ENCODE measurements at places on chromosomes 5 and 9.
A peak's percentile ranks its signal among the peaks of the same experiment; 100 is the strongest.

DNA sequence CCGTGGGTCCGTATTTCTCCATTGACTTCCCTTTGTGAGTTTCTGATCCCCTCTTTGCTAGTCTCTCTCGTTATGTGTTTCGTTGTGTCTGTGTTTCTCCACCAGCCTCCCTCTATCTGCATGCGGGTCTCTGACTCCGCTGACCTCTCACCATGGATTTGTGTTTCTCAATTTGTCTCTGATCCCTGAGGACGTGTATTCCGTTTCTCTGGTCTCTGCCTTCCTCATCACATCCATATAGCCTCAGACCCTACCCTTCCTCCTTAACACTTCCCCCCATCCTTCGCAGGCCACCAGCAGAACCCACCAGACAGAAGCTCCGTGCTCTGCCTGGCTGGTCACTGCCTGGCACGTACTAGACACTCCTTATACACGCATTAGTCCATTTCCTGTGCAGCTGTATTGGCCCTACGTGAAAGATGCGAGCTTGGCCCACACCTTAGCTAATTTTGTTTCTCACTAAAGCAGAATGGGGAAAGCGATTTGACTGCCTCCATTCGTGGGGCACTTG lies 631 bp downstream of the B4GALT7 start:
- peak; percentile 31 for DNase-seq

GRCh38 chr9:82920154-82920553 lies 142.8 kb downstream of the RASEF start:
- DNase-seq: no peak

DNA sequence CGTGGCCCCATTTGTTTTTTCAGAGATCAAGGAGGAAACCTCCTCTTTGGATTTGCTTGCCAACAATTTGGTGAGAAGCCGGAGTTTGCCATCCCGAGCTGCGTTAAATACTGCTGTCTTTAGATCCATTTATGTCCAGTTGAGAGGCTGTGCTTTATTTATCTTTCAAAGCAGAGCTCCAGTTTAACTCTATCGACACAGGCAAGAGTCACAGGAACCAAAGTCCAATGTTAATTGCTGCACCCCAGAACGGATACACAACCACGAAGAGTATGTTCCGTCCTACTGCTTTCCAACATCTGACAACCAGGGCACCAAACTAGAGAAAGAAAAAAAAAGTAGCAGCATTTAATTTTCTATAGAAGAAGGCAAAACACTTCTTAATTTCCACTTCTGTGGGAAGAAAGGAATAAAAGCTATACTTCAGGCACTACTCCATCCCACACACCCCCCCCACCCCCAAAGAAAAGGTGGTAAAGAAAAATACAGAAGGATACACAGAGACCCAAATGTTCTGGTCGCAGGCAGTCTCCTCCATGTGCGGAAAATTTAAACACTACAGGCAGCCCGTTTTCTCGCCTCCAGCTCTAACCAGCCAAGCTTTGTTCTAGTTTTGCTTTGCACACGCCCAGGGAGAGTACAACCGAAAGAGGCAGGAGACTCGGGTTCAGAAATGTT lies 1.1 kb downstream of the FEM1C start:
- DNase-seq: peak; percentile 39

GRCh38 chr9:92754091-92754745 lies 10.4 kb downstream of the BICD2 start:
- DNase-seq: no peak

- peak; percentile 1 for DNase-seq
Observed at GRCh38 chr9:11755951-11756350, 937.2 kb upstream of the TYRP1 start.

GRCh38 chr9:34983209-34983608 lies 6.3 kb upstream of the DNAJB5 start:
- DNase-seq: no peak

DNA sequence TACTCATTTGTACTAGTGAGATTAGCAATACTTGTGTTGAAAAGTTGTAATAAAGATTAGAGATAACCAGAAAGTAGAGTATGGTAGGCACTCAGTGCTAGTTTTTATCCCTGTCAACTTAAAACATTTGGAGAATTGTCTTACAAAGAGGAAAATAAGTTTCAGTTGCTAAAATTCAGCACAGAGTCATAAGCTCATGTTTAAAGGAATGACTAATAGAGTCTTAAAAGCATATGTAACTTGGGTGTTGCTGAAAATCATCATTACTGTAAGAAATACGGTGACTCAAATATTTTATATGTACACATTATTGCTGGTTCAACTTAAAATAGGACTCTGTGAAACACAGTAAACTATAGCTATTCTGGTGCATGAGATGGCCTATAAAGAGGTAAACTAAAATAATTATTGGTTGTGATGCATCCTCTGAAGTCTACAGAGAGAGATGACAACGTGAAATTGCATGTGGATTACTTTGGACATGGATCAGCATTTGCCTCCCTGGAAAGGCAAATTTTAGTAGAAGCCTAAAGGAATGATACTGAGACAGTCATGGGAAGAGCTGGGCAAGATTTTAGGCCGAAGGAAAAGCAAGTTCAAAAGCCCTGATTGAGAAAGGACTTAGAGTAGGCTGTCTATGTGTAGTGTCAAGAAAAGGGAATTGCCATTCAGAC lies 34.6 kb downstream of the SGCD start:
- DNase-seq: peak; percentile 71

- peak; percentile 71 for DNase-seq
Observed at GRCh38 chr9:126395439-126396212, 69.0 kb downstream of the MVB12B start.

DNA sequence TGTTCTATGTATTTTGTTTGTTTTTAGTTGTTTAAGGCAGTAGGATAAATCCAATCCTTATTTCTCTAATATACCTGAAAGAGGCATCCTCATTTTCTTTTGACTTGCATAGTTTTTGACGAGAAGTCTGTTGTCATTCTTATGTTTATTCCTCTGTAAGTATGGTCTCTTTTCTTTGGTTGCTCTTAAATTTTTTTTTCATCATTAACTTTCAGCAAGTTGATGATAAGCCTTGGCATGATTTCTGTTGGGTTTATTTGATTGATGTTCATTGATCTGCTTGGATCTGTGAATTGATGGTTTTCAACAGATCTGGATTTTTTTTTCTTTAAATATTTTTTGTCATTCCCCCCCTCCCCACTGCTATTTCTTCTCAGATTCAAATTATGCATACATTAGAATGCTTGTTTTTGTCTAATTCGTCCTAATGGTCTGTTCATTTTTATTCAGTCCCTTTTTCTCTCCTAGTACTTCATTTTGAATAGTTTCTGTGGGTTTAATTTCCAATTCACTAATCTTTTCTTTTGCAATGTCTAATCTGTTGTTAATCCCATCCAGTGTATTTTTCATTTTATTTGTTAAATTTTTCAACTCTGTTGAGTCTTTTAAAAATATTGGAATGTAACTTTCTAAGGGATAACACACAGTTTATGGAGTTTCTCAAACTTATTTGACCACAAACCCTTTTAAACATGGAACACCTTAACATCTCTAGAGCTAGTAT lies 495.9 kb downstream of the CSNK1G3 start:
- DNase-seq: peak; percentile 23

- peak; percentile 71 for DNase-seq
Observed at GRCh38 chr5:17001428-17001827, 65.3 kb upstream of the MYO10 start.

DNA sequence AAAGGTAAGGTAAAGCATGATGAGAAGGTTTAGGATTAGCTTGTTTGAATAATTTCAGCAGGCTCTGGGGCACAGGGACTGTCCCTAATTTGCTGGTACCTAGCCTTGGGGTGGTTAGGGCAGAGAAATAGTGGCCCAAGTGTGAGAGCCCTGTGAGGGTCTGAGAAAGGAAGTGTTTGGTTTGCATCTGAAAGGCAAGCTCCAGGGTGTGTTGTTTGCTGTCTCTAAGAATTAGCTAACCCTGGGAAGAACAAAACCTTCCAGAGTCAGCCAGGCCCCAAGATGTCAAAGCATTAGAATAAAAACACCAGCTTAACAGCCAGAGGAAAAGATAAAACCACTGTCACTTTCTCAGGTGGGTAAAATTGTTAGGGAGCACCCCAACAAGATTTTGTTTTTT lies 31.0 kb downstream of the TMEM252 start:
- DNase-seq: no peak

DNA sequence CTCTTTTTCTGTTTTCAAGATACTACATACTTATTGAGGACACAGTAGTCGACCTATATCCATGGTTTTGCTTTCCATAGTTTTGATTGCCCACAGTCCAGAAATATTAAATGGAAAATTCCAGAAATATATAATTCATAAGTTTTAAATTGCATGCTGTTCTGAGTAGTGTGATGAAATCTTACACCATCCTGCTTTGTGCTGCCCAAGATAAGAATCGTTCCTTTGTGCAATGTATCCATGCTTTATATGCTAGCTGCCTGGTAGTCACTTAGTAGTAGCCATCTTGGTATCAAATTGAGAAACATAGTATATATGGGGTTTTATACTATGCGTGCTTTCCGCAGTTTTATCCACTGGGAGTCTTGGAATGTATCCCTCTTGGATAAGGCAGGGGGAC lies 59.0 kb downstream of the CWC27 start:
- DNase-seq: no peak

GRCh38 chr9:114757395-114757794 lies 48.4 kb downstream of the TNFSF15 start:
- DNase-seq: no peak

- DNase-seq: no peak
Observed at GRCh38 chr9:135490166-135490870, 10.2 kb upstream of the MRPS2 start.

GRCh38 chr5:24816206-24816605 lies 171.4 kb upstream of the CDH10 start:
- no peak for DNase-seq

DNA sequence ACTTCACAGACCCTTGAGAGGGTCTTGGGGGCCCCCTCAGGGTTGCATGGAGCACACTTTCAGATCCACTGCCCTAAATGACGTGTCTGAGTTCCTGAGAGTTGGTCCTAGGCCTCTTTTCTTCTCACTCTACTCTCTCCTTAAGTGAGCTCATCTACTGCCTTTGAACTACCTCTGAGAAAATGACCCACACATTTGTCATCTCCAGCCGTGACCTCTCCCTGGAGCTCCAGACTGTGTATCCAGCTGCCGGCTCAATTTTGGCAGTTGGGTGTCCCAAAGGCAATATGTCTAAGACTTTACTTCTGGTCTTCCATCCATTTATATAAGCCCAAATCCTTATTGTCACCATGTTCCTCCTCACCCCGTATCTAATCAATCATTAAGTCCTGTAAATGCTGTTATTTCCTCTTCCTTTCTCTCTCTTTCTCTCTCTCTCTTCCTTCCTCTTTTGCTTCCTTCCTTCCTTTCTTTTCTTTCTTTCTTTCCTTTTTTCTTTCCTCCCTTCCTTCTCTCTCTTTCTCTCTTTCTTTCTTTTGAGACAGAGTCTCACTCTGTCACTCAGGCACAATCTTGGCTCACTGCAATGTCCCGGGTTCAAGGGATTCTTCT lies 51.2 kb upstream of the HSPA9 start:
- peak; percentile 38 for DNase-seq

DNA sequence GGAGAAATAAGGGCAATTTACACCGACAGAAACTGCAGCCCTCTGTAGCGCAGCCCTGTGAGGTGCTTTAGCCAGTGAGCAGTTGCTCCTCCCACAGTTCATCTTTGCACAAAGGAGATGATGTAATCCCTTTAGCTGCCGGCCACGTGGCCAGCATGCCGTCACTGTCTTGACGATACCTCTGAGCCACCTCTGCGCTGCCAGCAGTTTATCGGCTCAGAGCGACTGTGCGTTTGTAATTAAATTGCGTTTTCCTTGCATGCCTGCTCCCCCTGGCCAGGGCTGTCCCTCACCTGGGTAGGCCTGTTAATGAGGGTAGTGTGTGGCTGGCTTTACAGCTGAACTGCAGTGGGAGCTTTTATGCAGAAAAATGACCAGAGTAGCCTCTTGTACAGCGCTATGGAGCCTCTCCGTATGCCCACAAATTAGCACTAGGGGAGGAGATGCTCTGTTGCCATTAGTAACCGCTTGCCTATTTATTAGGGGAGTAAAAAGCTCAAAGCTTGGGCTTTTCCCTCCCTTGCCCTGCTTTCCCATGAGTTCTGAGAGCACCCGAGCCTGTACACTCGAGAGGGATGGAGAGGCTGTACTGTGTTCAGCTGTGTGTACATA lies 107.0 kb downstream of the TRIO start:
- peak; percentile 84 for DNase-seq

Measured in fibroblast of mammary gland (primary cell).